ENCODE measurements at places on chromosomes 7 and 10.

- no peak for DNase-seq
These were observed 99.5 kb downstream of the CCNY start for GRCh38 chr10:35435824-35436223.

- DNase-seq: no peak
These were observed 72.8 kb upstream of the CUX1 start for GRCh38 chr7:101744588-101744987.

GRCh38 chr7:134991469-134992339 is 5.4 kb downstream of the AGBL3 start:
- no peak for DNase-seq

- DNase-seq: no peak
These were observed 197.5 kb upstream of the CSTF2T start for GRCh38 chr10:51896849-51897248.

GRCh38 chr10:97788552-97789442 is 17.0 kb upstream of the SFRP5 start:
- no peak for DNase-seq

GRCh38 chr10:30256084-30256483 is 93.0 kb downstream of the MTPAP start:
- no peak for DNase-seq

DNA sequence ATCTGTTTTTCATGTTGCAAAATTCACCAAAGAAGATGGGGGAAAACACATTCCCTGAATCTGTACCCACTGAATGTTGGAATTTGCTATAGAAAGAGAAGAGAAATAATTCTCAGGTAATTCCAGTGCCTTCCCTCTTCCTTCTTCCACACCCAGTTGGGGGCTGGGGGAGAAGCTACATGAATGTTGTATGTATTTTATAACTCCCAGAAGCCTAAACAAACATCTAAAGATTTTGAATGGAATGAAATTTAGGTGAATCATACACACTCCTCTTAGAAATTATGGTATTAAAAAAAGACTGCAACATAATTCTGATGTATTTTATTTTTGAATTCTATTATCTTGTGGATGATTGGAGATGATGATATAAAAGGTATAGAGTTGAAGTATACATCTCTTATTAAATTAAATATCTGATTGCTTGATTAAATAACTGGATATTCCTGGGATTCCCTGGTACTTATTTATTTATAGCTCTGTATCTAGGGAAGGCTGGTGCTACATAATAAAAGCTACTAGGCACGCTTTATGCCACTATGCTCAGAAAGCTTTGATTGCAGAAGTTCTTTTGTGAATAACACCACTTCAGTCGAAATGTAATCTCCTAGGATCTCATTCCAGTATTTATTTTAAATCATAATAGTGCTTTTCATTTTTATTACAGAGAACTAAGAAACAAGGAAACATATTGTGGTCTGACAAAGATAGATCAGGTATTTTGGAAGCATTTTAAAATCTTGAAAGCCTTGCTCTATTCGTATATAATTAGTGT is 98.5 kb downstream of the MCU start:
- DNase-seq: no peak

- no peak for DNase-seq
These were observed 94.3 kb upstream of the AGBL3 start for GRCh38 chr7:134891696-134892678.
